ENCODE measurements at places on chromosomes 6 and 20.

DNA sequence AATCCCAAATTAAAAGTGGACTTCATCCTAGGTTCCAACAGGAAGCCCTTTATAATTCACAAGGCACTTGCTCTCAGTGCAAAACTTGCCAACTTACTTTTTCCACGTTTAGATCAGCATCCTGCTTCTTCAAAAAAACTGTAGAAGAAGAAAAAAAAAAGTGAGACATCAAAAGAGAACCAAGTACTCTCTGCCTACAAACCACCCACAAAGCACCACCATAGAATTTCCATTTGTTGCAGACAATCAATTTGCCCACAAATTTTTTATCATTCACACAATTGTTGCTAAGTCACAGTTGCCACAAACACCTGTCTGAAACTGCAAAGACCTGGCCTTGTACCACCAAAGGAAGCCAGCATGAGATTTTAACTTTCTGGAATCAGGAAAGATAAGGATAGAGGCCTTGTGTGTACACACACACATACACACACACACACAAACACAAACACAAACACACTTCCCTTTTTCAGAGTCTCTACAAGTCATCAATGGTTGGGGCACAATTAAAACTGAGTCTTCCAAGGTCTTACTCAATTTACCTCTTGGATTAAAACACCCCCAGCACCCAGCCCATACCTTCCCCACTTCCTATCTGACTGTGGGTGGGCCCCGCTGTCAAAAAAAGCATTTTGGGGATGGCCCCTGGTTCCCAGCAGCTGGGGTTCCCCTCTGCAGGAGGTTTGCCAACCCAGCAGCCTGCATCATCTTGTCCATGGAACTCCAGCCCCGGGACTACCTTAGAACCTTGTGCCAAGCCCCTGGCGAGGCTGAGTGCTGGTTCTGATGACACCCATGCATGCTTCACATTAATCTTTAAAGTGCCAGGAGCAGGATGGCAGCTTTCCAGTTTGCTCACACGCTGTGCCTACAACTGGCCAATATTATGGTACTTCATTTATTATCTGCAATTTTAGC is 26.5 kb downstream of the FYN start:
- DNase-seq, result no peak

DNA sequence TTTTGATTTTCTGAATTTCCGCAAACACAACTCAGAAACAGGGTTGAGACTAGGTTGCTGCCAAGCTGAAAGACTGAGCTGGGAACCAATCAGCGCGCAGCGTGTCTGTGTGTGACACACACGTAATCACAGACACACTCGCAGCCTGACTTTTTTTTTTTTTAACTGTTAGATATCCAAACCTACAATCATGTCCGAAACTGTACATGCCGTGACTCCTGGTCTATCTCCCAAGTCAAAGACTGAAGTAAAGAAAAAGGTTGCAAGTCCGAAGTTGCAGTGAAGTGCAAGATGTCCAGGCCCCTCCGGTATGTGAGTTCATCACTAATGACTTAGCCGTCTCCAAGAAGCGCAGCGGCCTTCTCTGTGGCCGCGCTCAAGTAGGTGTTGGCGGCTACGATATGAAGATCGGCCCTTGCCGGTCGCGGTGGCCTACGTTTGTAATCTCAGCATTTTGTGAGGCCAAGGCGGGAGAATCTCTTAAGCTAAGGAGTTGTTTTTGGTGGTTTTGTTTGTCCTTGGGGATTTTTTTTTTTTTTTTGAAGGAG is 108.2 kb downstream of the HFE start:
- peak; percentile 95 for DNase-seq

- no peak for DNase-seq
Measured at GRCh38 chr6:93272211-93272610, 147.1 kb downstream of the EPHA7 start.

- no peak for DNase-seq
Measured at GRCh38 chr6:22253955-22254655, 42.7 kb downstream of the PRL start.

- DNase-seq, result no peak
Measured at GRCh38 chr6:157185986-157186385, 137.3 kb downstream of the TMEM242 start.

DNA sequence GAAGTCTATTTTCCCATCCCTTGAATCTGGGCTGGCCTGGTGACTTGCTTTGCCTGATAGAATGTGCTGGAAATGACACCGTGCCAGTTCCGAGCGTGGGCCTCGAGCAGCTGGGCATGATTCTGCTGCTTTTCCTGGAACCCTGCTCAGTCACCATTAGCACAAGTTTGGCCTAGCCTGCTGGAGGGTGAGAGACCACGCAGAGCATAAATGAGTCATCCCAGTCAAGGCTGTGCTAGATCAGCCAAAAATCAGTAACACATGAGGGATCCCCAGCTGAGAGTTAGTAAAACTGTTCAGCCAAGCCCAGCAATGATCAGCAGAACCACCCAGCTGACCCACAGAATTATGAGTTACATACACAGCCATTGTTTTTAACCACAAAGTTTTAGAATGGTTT is 74.8 kb upstream of the TOP1 start:
- DNase-seq, result peak; percentile 36

DNA sequence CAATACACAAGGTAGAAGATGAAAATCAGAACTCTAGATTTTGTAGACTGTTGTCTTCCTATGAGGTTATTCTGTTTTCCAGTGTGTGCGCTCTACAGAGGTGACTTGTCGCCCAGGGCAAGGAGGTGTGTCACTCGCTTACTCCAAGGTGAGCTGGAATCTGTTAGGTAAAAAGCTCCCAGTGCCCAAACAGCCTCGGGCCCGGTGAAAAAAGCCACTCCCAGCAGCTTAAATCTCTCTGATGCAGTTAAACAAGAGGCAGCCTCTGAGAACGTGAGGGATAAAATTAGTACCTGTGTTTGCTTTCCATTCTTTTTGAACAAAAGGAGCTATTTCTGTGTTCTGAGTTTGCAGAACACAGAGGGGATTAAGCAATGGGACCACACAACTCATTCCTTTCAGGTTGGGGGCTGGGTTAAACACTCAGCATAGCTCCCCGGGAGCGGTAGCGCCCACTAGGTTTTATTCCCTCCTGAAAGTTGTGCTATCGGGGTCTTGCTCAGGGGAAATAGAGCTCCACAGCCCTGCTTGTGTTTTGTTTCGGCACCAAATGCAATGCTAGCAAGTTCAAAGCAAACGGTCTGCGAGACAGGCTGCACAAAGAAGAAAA is 181.2 kb downstream of the FOXA2 start:
- DNase-seq, result no peak

GRCh38 chr6:89492025-89492640 is 59.2 kb downstream of the ANKRD6 start:
- DNase-seq, result no peak

DNA sequence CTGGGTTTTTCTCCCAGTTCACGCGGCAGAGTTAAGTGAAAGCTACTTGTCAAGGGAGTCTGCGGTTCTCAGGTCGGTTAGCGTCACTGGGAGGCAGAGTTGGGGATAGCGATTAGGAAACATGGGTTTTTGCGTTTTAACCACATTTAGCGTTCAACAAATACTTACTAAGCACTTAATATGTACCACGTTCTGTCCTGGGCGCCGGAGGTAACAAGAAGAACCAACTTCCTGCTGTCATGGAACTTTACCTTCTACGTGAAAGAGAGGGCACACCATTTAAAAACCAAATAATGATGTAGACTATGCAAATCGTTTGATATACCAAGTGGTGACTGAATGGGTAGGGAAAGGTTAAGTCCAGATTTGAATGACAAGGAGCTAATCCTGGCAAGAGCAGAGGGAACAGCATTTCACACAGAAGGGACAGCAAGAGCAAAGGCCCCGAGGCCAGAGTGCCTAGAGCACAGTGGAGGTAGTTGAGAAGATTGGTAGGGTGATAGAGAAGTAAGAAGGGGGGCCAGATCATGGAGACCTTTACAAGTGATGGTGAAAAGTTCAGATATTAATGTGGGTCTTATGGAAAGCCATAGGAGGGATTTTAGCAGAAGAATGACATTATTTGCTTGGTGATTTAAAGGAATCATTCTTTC is 744 bp downstream of the RIOK1 start:
- no peak for DNase-seq

DNA sequence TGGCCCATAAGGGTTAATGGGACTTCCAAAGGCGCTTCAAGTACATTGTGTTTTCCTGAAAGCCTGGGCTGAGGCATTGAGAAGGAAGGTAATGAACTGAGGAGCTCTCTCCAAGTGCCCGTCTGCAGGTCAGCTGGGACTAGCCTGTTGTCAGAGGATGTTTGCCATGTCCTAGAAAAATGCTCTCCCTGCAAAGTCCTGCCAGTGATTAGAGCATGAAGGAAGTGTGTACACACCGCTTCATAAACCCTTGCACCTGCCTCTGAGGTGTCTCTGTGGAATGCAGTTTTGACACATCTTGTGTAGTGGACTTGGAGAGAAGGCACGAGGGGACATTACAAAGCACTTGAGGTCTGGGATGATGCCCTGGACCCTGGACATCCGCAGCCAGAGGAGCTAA is 506.7 kb downstream of the KIF16B start:
- no peak for DNase-seq

DNA sequence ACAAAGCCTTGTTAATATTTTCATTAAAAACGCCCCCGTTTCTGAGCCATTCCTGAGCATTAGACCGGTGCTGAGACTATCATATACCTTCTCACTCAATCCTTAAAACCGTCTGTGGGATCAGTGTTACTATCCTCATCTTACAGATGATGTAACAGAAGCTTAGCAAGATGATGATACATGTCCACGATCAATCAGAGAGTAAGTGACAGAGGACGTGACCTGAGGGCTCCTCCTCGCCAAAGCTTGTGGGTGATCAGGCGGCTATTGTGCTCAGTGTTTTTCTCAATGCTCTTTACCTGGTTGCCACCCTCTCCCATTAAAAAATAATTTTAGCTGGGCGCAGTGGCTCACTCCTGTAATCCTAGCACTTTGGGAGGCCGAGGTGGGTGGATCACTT is 113.1 kb downstream of the MTHFD1L start:
- DNase-seq, result no peak

DNA sequence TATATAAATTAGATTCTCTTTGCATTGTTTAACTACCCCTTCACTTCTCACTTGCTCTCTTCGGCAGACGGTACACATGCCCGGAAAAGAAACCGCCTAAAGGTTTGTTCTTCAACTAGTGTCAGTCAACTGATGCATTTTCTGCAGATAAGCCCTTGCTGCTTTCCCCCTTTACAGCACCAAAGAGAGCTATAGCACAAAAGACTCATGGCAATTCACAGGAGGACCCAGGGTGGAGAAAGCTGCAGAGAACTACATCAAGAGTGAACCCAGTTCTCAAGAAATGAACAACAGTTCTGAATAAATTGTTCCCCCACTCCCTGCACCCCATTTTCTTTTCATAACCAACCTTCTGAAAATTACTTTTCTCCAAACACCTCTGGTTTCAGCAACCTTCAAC is 8.9 kb downstream of the CD164 start:
- no peak for DNase-seq

DNA sequence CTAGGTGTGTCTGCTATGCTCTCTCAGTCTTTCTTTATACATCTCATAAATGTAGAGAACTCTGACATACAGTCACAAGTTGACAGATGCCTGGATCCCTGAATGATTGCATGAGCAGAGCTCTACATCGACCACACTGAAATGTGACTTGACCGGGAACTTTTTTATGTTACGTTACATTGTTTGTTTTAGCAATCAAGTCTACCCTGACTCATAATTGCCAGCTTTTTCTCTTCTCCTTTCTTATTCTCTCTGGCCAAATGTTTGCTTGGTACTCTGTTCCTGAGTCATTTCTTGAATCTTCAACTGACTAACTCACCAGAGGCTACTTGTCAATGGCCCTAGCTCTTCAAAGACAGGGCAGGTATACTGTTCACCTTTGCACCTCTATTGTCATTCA is 213.6 kb upstream of the DTNBP1 start:
- DNase-seq, result peak; percentile 6

DNA sequence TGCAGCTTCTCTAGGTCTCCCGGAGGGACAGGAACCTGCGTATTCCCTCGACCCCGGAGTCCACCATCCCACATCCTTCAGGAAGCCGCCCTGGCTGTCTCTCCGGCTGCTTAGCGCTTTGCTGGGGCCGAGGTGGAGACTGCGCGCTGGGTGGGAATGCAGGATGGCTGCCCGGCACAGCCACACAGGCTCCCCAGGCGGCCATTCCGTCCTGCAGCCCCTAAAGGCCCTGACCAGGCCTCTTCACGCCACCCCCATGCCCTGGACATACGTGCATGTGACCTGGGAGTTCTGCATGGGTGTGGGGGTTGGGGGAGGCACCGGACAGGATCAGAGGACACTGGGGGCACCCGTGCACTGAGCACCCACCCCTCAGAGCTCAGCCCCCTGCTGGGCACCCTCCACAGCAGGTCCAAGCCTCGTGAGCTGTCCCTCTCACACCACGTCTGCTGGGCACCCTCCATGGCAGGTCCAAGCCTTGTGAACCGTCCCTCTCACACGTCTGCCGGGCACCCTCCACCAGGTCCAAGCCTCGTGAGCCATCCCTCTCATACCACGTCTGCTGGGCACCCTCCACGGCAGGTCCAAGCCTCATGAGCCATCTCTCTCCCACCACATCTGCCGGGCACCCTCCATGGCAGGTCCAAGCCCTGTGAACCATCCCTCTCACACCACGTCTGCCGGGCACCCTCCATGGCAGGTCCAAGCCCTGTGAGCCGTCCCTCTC is 40.4 kb upstream of the CHRNA4 start:
- DNase-seq, result no peak

- DNase-seq, result peak; percentile 94
Measured at GRCh38 chr20:48897305-48898010, 24.1 kb upstream of the ARFGEF2 start.

DNA sequence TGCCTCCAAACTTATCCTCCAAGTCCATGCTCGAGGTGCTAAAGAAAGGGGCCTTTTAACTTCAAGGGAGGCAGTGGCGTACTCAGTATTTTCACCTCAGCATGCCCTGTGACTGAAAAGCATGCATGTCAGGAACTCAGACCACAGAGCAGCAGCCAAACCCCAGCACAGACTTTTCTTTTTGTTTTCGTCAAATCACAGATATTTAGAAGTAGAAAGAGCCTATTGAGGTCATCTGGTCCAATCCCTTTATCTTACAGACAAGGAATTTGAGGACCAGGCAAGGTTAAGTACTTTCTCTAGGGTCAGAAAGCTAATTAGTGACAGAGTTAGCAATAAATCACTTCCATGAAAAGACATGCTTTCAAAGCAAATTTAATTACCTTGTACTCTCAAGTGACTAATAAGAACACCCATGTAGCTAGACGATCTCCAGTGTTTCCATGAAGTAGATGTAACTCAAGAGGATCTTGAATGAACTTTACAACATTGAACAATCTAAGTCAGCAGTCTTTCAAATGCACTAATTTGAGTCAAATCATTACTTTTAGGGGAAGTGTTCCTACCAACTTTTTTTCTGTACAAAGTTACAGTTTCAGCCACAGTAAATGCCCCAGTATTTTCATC is 35.9 kb downstream of the MOXD1 start:
- peak; percentile 88 for DNase-seq

DNA sequence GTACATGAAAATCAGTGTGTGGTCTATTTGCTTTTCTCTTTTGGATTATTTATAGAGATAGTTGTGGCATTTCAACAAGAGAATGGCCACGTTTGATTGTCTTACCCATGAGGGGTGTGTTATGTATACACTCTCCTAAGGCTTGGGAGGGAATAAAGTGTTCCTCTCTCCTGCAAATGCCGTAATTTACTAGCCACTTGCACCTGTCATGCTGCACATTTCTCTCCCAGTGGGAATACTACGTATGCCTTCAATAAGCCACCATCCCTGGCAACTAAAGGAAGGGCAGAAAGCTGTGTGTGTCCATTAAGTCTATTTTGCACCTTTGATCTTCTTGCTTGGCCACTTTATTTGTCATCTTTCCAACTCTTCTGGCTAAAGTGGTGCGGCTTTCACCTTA is 541.2 kb downstream of the QKI start:
- no peak for DNase-seq
